ENCODE measurements at places on chromosomes 6 and 20. TPM values are rescaled to one million over a fixed set of nuclear protein-coding genes. Genes with fewer than 3 reads are reported as not detected.

ANKRD60 gene
- not detected for total RNA-seq

HRH3 gene
- total RNA-seq, result not detected

SRMS gene
- not detected for total RNA-seq

ADTRP gene
- not detected for total RNA-seq

CLPSL2 gene
- total RNA-seq, result not detected

MYCT1 gene
- total RNA-seq, result not detected

RIMS1 gene
- 23.5 TPM for total RNA-seq

ANKRD66 gene
- total RNA-seq, result not detected

RAB23 gene
- total RNA-seq, result 33.8 TPM

SALL4 gene
- 1.8 TPM for total RNA-seq

FAM217B gene
- total RNA-seq, result 17.7 TPM

BPIFA3 gene
- total RNA-seq, result not detected

VSX1 gene
- not detected for total RNA-seq

LINC00237 gene
- total RNA-seq, result not detected

SEMG1 gene
- total RNA-seq, result not detected

NOTCH4 gene
- 0.83 TPM for total RNA-seq

SAMHD1 gene
- 16.2 TPM for total RNA-seq

SAMD3 gene
- 0.64 TPM for total RNA-seq

FOXQ1 gene
- not detected for total RNA-seq

GABRR1 gene
- total RNA-seq, result not detected

TREM1 gene
- total RNA-seq, result not detected
